Muscle of arm (tissue), 14 donors: ENCODE measurements at places on chromosomes 2 and 18. TPM values are rescaled to one million over a fixed set of nuclear protein-coding genes. Genes with fewer than 3 reads are reported as not detected.

Gene ARHGAP25
- polyA plus RNA-seq: 2.9 TPM

Gene TMEM87B
- polyA plus RNA-seq: 19.7 TPM

Gene SH3BP4
- polyA plus RNA-seq: 15.4 TPM

Gene NEUROD1
- polyA plus RNA-seq: not detected

Gene ITGB6
- 47.9 TPM for polyA plus RNA-seq

Gene PJVK
- polyA plus RNA-seq: not detected

Gene UBXN2A
- polyA plus RNA-seq: 24.8 TPM

Gene TPRKB
- 54.0 TPM for polyA plus RNA-seq

Gene RAB6C
- not detected for polyA plus RNA-seq

Gene RND3
- 62.0 TPM for polyA plus RNA-seq

Gene TNP1
- not detected for polyA plus RNA-seq

Gene MAP3K19
- polyA plus RNA-seq: not detected

Gene GPR17
- polyA plus RNA-seq: 2.5 TPM

Gene KYNU
- polyA plus RNA-seq: 1.0 TPM

Gene LRATD1
- 10.9 TPM for polyA plus RNA-seq

Gene C2orf15
- polyA plus RNA-seq: not detected

Gene AGPS
- 27.4 TPM for polyA plus RNA-seq

Gene CFC1
- not detected for polyA plus RNA-seq

Gene ACMSD
- polyA plus RNA-seq: 0.92 TPM

Gene ANKRD62
- not detected for polyA plus RNA-seq

Gene DNAH7
- 0.24 TPM for polyA plus RNA-seq

Gene UGT1A5
- not detected for polyA plus RNA-seq

Gene PLCL1
- polyA plus RNA-seq: 7.8 TPM

Gene TMEM247
- polyA plus RNA-seq: not detected

Gene SOX11
- 26.3 TPM for polyA plus RNA-seq

Gene ASB18
- polyA plus RNA-seq: 9.6 TPM

Gene PFN4
- 2.0 TPM for polyA plus RNA-seq

Gene EIPR1
- polyA plus RNA-seq: 13.8 TPM

Gene KIF5C
- polyA plus RNA-seq: 2.5 TPM

Gene TDRD15
- polyA plus RNA-seq: not detected

Gene EGR4
- polyA plus RNA-seq: not detected

Gene LHCGR
- polyA plus RNA-seq: 0.16 TPM

Gene GPR45
- polyA plus RNA-seq: not detected

Gene SERPINB12
- 0.77 TPM for polyA plus RNA-seq

Gene GPR155
- polyA plus RNA-seq: 6.8 TPM

Gene NYAP2
- polyA plus RNA-seq: 0.23 TPM

Gene RAD51AP2
- 0.05 TPM for polyA plus RNA-seq

Gene PSD4
- not detected for polyA plus RNA-seq

Gene NCKAP5
- polyA plus RNA-seq: 17.3 TPM

Gene REG1B
- not detected for polyA plus RNA-seq

Gene IL36G
- 0.36 TPM for polyA plus RNA-seq

Gene GKN1
- polyA plus RNA-seq: not detected

Gene GPR148
- polyA plus RNA-seq: not detected

Gene LINC00305
- polyA plus RNA-seq: not detected

Gene MARCO
- 2.3 TPM for polyA plus RNA-seq

Gene SERPINB3
- polyA plus RNA-seq: 4.2 TPM

Gene ORC4
- polyA plus RNA-seq: 54.9 TPM

Gene RTP5
- polyA plus RNA-seq: not detected

Gene ALPP
- polyA plus RNA-seq: not detected

Gene WDR7
- 8.4 TPM for polyA plus RNA-seq

Gene C1QL2
- polyA plus RNA-seq: not detected

Gene SERPINB7
- not detected for polyA plus RNA-seq

Gene KIF3C
- 3.7 TPM for polyA plus RNA-seq

Gene ZNF396
- polyA plus RNA-seq: not detected
